Prostate gland (tissue), 2 donors: ENCODE measurements at places on chromosomes 6 and 20. TPM values are rescaled to one million over a fixed set of nuclear protein-coding genes. Genes with fewer than 3 reads are reported as not detected.

TCF21 gene
- total RNA-seq: 9.7 TPM

COL9A3 gene
- 5.8 TPM for total RNA-seq

DNA sequence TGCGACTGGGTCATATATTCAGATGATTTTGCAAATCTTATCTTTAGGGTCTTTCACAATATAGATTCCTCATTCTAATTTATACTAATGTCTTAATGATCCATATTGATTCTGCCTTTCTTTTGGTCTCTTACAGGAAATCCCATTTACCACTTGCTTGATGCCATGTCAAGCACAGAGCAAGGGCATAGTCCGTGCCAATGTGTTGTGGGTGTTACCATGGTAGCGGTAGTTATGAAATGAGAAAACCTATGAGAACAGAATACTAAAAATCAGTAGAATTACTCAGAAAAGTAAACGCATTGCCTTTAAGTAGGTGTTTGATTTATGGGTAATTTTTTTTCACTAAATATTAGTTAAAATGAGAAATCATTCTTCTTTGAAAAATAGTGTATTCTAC, 153.9 kb upstream of the RAB32 start:
- H3K27ac ChIP-seq: no peak overlapping the region
- no peaks in the 10 kb centered on the region for H3K36me3 ChIP-seq
- no peak overlapping the region for H3K4me3 ChIP-seq
- no peaks in the 10 kb centered on the region for H3K4me1 ChIP-seq
- H3K27me3 ChIP-seq: no peaks in the 10 kb centered on the region

GRCh38 chr6:27579973-27580372, 107.1 kb upstream of the ZNF184 start:
- H3K27me3 ChIP-seq: peaks cover 4% of the 10 kb centered on the region
- no peak overlapping the region for H3K4me3 ChIP-seq
- H3K36me3 ChIP-seq: no peaks in the 10 kb centered on the region
- H3K27ac ChIP-seq: no peak overlapping the region
- H3K4me1 ChIP-seq: no peaks in the 10 kb centered on the region

DNA sequence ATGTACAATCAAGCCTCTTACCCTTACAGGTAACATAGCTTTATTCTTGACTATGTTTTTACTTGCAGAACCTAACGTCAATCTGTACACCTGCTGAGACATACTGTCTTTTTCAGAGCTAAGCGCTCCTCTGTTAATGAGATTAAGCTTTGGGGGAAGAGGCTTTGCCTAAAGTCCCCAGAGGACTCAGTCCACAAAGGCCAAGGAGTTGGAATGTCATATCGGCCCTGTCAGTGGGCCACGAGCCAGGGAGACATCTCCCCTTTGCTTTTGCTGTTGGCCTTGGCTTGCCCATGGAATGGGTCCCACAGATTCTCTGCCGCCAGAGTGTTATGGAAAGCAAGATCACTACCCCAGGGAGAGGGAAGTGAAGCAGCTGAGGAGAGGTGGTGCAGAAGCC, 64.1 kb upstream of the SOX4 start:
- DNase-seq: no peak
- H3K4me3 ChIP-seq: no peak overlapping the region
- no peak overlapping the region for H3K27ac ChIP-seq
- no peaks in the 10 kb centered on the region for H3K4me1 ChIP-seq
- no peaks in the 10 kb centered on the region for H3K36me3 ChIP-seq

DNA sequence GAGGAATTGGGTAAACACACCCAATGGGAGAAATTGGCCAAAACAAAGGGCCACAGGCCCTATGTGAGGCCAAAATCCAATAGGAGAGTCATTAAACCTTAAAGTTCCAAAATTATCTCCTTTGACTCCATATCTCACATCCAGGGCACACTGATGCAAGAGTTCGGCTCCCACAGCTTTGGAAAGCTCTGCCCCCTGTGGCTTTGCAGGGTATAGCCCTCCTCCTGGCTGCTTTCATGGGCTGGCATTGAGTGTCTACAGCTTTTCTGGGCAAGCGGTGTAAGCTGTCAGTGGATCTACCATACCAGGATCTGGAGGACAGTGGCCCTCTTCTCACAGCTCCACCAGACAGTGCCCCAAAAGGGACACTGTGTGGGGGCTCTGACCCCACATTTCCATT, 160.5 kb downstream of the ADGRG6 start:
- H3K27me3 ChIP-seq: no peaks in the 10 kb centered on the region
- no peak overlapping the region for H3K4me3 ChIP-seq
- no peak overlapping the region for H3K27ac ChIP-seq
- no peaks in the 10 kb centered on the region for H3K4me1 ChIP-seq
- no peaks in the 10 kb centered on the region for H3K36me3 ChIP-seq

DNA sequence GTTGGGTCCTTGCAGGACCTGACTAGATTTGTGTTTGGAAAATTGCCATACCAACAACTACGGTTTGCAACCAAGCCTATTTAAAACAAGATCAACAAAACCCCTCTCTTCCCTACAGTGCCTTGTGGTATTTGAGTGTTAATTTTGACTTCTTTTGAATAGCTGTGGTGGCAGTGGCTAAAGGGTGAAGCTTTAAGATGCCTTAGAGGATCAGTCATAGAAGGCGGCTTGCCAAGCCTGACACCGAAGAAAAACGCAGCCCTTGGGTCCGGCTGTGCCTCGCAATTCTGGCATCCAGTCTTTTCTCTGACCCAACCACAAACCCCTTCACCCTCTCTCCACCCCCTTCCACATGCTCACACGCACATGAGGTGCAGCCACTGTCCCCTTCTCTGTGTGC, 32.6 kb downstream of the BMP6 start:
- H3K4me1 ChIP-seq: no peaks in the 10 kb centered on the region
- no peaks in the 10 kb centered on the region for H3K27me3 ChIP-seq
- DNase-seq: no peak
- H3K27ac ChIP-seq: no peak overlapping the region

DNA sequence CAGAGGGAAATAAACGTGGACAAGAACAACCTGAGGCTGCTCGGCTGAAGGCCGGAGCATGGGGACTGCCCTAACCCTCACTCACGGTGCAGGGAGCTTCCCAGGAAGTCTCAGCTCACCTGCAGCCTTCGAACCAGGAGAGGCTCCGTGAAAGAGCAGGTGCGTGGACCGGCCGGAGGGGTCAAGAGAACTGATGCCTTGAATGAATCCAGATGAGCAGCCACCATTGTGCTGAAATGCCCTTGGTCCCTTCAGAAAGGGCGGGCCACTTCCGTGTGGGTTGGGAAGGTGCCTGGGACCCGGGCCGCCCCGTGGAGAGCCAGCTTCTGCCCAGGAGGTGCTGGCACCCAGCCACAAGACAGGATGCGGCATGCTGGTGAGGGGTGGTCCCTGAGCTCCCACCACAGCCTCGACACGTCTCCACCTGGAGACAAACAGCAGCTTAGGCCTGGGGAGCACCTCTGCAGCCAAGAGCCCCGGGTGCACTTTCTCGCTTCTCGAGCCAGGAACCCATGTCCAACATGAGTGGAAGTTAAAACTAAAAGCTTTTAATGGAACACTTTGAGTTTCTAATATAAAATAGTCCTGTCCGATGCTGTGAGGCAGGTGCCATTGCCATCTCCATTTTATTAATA, 83.5 kb downstream of the TTLL2 start:
- no peaks in the 10 kb centered on the region for H3K27me3 ChIP-seq
- H3K4me3 ChIP-seq: no peak overlapping the region
- H3K27ac ChIP-seq: no peak overlapping the region
- DNase-seq: no peak
- H3K36me3 ChIP-seq: no peaks in the 10 kb centered on the region
- no peaks in the 10 kb centered on the region for H3K4me1 ChIP-seq

DNA sequence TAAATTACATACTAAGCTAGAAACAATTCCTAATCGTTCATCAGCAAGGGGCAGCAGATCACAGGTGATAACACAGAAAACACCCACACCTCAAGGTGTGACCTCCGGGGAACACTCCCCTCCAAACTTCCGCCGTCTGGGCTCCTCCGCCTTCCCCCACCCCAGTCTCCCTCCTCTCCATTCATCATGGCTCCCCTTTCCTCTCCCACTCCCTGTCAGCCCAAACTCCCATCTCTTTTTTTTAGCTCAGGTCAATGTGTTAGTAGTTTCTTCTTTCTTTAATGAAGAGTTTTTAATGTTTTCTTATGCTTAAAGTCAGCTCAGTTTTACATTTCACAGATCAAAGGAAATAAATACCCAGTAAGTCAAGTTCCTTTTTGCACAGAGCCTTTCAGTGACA, 20.7 kb downstream of the CNKSR3 start:
- H3K36me3 ChIP-seq: no peaks in the 10 kb centered on the region
- no peak overlapping the region for H3K4me3 ChIP-seq
- H3K4me1 ChIP-seq: peaks cover 6% of the 10 kb centered on the region
- DNase-seq: no peak
- H3K27me3 ChIP-seq: no peaks in the 10 kb centered on the region
